Uterus (tissue), 4 donors: ENCODE measurements at places on chromosomes 13 and 19.
A peak's percentile ranks its signal among the peaks of the same experiment; 100 is the strongest.

- no peak for DNase-seq
These were observed 450.8 kb downstream of the HS6ST3 start for GRCh38 chr13:96540670-96541069.

- DNase-seq = no peak
These were observed 29.2 kb downstream of the SYDE1 start for GRCh38 chr19:15136234-15136954.

DNA sequence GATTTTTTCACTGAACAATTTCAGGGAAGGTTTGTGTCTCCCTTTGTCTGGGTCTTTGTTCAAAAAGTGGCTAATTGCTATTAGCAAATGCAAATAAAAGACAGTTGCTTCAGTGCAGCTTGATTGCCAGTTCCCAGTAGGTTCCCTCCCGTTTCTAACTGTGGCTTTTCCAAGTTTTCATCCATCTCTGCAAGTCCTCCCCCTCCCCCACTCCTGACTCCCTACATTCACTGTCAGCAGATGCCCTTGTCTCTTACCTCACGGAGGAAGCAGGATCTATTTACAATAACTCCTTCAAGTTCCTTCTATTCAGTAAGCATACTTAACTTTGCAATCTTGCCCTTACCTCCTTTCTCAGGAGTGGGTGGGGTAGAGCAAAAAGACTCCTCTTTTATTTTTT is 55.4 kb upstream of the SCEL start:
- DNase-seq = no peak

DNA sequence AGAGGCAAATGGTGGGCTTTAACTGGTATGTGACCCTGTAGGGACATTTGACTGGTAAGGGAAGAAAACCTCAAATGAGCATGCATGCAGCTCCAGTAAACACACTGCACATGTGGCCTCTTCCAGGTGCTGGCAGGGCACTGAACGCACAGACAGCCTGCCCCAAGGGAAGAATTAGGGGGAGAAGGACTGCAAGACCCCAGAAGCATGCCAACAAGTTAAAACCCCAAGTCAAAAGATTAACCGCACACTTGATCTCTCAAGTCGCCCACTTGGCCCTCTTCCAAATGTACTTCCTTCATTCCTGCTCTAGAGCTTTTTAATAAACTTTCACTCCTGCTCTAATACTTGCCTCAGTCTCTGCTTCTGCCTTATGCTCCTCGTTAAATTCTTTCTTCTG is 46.9 kb upstream of the SLITRK1 start:
- no peak for DNase-seq

DNA sequence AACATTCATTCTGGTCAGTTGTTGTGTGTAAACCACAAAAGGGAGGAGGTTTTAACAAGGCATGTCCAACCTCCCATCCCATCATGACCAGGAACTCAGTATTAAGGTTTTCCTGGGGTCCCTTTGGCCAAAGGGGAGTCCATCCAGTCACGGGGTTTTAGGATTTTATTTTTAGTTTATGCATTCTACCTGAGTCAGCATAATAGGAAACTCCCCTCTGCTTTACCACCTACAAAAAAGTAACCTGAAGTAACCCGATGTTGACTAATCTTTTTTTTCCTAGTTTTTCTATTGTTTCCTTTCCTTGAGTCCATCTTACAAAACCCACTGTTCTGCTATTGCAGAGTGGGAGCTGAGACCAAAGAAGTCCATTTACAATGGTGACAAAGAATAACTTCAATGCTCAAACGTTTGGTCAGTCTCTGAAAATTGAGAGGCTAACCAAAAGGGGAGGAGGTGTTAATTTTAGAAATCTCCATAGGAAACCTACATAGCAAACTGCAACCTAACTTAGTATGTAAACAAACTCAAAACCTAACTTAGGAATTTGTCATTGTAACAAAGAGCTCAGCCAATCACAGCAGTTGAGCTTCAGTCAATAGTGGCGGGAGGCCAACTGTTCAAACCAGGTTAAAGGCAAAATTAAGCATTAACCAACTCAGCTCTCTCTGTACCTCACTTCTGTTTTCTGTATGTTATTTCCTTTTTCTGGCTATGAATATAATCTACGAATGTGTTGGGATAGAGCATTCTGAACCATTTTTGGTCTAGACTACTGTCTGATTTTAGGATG is 1954.1 kb downstream of the PCDH9 start:
- DNase-seq = no peak

GRCh38 chr13:30108913-30109237 is 198.5 kb downstream of the KATNAL1 start:
- no peak for DNase-seq

DNA sequence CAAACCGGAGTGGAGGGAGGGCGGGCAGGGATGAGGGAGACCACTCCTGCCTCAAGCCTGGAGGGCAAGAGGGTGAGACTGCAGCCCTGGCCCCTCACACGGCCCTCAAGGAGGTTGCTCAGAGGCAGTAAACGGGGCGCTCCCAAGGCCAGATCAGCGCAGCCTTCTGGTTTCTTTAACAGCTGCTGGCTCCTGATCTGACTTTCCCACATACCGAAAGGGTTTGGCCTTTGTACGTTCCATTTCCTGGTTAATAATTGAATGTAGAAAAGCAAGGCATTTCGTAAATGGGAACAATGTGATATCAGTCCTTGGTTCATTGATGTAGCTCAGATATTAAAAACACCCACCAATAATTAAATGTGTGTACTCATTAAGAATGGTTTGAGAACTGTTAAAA is 71.5 kb downstream of the GGACT start:
- DNase-seq = no peak

DNA sequence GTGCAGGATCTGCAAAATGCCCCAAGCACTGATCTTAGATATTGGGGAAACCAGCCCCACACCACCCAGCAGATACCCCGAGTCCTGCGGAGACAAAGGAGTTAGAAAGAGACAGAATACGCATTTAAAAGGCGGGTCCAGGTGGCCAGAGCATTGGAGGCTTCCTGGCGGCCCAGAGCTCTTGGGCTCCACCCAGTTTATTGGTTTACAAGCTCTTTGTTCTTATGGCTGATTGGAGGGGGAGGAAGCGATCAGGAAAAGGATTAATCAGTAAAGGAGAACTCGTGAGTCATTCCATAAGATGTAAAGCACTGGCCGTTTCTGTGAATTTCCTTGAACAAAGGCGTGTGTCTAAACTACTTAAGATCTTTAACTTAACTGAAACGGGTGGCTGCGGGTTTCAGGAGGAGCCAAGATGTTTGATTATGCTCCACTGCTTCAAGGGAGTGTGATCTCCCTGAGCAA is 926 bp downstream of the ZNF587 start:
- DNase-seq = no peak

- peak; percentile 60 for DNase-seq
These were observed 7.2 kb downstream of the MED29 start for GRCh38 chr19:39398297-39398864.

DNA sequence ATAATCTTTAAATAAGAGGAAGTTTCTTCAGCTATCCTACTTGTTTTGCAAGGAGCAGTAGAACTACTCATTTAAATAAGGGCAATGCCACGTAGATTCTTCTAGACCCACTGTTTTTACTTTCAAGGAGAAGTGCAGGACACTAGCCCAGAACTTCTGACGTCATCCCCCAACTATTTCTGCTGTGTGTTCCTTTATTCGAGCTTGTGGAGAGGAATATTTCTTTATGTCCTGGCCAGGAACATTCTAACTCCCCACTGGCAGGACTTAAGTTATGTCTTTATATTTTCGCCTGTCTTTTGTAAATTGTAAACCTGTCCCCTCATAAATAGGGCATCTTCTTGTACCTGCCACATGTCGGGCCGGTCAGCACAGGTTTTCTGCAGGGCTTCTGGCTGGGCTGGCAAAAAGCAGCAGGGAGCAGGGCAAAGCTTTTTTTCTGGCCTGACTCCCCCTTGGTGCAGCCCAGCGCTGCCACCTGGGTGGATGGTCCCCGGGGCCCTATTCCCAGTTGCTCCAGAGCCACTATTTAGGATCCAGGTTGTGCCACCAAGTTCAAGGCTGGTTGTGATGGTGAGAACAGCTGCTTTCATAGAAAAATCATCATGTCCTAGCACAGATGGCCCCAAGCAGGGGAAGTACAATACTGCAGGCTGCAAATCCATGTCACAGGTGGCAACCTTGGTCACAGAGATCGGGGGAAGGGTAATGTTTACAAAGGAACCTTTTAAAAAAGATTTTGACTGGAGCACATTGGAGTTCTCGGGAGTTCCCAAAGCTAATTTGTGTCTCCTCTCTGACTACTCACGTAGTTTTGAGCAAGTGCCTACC is 1.8 kb downstream of the MBNL2 start:
- DNase-seq = peak; percentile 54

GRCh38 chr13:48478391-48478790 is 54.5 kb downstream of the RCBTB2 start:
- DNase-seq = no peak

- no peak for DNase-seq
These were observed 379.1 kb downstream of the SLITRK6 start for GRCh38 chr13:85420136-85420535.

- DNase-seq = no peak
These were observed 634.5 kb downstream of the LIG4 start for GRCh38 chr13:107580741-107581412.

DNA sequence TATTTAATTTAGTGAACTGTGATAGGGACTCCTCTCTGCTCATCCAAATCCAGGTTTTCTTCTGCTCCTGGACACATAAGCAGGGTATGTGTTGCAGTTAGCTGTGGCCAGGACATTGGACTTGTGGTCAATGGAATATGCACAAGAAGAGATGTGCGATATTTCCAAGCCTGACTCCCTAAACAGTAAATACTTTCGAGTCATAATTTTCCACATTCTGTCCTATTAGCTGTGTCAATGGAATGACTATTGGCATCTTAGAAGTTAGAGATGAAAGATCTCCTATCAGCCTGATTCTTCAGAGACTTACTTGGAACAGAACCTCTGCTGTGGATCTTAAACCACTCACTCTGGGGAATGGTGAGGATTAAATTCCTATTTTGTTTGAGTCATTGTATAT is 771.0 kb downstream of the EFNB2 start:
- DNase-seq = no peak

GRCh38 chr19:45051929-45052579 is 13.2 kb downstream of the CLASRP start:
- no peak for DNase-seq

DNA sequence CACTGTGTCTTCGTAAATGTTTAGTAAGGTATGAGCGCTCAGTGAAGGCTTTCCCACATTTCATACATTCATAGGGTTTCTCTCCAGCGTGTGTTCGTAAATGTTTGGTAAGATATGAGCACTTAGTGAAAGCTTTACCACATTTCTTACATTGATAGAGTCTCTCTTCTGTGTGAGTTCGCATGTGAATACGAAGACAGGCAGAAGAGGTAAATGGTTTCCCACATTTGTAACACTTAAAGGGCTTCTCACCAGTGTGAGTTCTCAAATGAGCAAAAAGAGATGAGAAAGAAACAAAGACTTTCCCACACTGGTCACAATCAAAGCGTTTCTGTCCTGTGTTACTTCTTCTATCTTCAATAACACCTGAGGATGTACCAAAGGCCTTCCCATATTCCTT is 31.3 kb downstream of the ZNF560 start:
- no peak for DNase-seq

- no peak for DNase-seq
These were observed 21.2 kb downstream of the HNRNPM start for GRCh38 chr19:8466018-8466417.

DNA sequence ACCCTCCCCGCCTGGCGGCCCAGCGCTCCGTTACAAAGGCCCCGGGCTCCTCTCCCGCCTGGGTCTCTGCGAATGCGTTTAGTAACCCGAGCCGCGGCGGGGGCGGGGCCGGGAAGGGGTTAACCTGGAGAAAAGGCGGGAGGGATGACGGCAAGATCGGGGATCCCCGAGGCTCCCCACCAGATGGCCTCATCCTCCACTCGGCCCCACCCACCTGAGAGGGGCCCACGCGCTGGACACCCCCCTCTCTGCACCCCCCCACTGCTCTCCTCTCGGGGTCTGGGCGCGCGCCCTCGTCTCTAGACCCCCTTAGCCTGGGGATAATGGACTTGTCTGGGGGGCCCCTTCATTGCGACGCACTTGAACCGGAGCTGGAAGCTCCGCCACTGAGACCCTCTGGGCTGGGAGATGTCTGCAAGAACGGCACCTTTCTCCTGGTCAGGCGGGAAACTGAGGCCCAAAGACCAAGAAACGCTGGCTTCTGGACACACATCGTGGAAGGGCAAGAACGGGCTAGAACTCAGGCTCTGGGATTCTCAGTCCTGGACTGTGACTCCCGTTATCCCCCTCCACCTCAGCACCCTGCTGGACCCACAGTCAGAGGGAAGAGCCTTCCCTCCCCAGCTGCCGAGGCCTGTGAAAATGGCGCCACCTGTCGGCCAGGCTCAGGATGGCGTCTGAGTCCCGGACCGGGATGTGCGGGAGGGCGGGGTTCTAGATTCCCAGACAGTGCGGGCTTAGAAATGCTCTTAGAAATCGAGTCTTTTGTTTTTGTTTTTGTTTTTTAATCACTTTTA is 2.9 kb upstream of the LTBP4 start:
- DNase-seq = peak; percentile 91

DNA sequence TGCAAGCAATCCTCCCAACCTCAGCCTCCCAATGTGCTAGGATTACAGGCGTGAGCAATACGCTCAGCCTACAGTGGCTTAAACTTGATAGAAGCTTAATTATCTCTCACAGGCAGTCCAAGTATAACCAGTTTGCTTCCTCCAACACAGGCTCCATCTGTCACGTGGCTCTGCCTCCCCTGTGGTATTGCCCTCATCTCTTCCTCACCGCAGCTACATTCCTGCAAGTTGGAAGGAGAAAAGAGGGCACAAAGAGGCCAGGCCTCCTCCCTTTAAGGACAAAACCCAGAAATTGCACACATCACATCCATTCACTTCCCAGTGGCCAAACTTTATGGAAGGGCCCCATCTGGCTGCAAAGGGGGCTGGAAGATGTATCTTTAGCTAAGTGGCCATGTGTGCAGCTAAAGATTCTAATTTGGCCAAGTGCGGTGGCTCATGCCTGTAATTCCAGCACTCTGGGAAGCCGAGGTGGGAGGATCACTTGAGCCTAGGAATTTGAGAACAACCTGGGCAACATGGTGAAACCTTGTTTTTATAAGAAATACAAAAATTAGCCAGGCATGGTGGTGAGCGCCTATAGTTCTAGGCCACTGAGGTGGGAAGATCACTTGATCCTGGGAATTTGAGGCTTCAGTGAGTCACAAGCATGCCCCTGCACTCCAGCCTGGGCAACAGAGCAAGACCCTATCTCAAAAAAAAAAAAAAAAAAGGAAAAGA is 3.1 kb upstream of the SDHAF1 start:
- DNase-seq = no peak

GRCh38 chr19:5719274-5719960 is 529 bp downstream of the LONP1 start:
- DNase-seq = no peak

- no peak for DNase-seq
These were observed 1.6 kb downstream of the MYH14 start for GRCh38 chr19:50204811-50205675.
